Stimulated activated CD4-positive, alpha-beta T cell treated with anti-CD3 and anti-CD28 coated beads, Interleukin-1b, Interleukin-23, amount 100 ng/mL, for 1 hour (primary cell): ENCODE measurements at places on chromosomes 6 and 20.

DNA sequence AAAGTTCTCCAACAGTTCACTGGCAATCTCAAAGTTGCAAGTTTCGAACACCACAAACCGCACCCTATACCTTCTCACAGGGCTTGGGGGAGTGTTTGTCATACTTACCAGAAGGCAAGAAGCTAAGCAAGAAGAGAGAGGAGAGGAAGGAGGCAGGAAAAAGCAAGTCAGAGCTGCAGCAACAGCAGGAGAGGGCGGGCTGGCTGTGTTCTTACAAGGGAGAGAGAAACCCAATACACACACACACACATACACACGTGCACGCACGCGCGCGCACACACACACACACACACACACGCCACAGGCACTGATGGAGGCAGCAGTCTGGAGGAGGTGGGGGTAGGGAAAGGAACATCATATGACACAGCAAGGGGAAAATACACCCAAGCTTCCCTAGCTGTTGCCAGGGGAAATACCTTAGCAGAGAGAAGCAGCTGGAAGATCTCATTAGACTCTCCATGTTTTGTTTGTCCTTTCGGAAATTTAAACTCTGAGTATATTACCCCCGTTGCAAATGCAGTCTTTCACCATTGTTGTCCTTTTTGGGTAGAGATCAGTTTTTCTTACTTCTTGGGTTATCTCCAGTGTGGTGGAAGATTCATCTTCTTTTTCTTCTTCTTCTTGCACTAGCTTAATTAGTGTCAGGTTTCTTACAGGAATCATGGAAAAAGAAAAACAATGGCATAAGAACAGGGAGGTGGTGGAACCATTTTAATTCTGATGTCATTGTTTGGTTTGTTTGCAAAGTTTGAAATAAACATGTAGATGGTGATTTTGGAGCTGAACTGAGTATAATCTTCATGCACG, at the start of gene TXLNB:
TXLNB (minus strand) TSS at position 186 of the 807 bp plus-strand sequence. CDS start 3,099 bp downstream, outside the sequence.
- peak; percentile 67 for DNase-seq

- no peak for DNase-seq
These were observed 126.3 kb downstream of the CARMIL1 start for GRCh38 chr6:25405442-25405841.

GRCh38 chr6:89612121-89612520, 26.4 kb downstream of the LYRM2 start:
- DNase-seq, result no peak

GRCh38 chr6:122604676-122605075, 5.5 kb upstream of the PKIB start:
- DNase-seq, result no peak

DNA sequence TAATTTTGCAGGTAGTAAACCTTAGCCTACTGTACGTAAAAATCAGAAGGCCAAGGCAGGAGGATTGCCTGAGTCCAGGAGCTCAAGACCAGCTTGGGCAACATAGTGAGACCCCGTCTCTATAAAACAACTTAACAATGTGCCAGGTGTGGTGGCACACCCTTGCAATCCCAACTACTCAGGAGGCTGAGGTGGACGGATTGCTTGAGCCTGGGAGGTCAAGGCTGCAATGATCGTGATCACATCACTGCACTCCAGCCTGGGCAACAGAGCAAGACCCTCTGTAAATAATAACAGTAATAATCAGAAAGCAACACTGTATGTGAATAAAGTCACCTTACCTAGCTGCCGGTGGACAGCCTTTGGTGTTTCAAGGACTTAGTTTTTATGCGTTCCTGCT, 48.9 kb downstream of the MTHFD1L start:
- no peak for DNase-seq

GRCh38 chr6:135281227-135281626, 100.1 kb downstream of the MYB start:
- DNase-seq, result no peak

DNA sequence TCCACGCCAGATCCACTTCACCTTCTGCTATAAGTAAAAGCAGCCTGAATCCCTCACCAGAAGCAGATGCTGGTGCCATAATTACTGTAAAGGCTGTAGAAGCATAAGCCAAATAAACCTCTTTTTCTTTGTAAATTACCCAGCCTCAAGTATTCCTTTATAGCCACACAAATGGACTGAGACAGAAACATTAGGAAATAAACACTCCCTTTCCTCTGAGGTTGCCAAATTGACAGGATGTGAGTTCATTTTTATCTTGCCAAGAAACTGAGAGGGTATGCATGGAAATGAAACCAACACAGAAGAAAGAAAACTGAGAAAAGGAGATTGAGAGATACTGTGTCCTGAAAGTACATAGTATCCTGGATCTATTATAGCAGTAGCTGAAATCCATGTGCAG, 481.2 kb downstream of the HAO1 start:
- no peak for DNase-seq

GRCh38 chr6:10315034-10315433, 99.8 kb downstream of the TFAP2A start:
- no peak for DNase-seq

DNA sequence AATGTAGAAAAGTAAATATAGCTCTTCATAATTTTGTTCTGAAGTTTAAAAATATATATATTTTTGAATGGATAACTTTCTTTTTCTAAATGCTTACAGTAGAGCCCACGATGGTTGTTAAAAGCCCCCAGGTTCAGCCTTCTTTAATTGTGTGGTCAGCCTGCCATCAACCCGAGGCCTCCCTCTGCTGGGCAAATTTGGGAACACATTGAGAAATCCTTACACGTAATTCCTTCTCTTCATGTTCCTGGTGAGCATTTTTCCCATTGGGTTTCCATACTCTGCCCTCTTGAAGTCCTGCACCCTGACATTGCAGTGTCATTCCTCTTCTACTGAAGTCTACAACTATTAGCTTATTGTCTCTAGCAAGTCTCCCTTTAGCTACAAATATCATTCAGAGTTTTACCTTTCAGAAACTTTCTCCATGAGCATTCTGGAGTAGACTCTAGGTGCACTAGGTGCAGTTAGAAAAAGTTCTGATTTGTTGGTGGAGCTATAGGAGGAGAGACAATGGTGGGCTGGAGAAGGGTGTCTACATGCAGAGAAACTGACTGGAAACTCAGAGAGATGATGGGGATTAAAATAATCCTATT, 40.6 kb downstream of the TRIM38 start:
- DNase-seq, result peak; percentile 22

DNA sequence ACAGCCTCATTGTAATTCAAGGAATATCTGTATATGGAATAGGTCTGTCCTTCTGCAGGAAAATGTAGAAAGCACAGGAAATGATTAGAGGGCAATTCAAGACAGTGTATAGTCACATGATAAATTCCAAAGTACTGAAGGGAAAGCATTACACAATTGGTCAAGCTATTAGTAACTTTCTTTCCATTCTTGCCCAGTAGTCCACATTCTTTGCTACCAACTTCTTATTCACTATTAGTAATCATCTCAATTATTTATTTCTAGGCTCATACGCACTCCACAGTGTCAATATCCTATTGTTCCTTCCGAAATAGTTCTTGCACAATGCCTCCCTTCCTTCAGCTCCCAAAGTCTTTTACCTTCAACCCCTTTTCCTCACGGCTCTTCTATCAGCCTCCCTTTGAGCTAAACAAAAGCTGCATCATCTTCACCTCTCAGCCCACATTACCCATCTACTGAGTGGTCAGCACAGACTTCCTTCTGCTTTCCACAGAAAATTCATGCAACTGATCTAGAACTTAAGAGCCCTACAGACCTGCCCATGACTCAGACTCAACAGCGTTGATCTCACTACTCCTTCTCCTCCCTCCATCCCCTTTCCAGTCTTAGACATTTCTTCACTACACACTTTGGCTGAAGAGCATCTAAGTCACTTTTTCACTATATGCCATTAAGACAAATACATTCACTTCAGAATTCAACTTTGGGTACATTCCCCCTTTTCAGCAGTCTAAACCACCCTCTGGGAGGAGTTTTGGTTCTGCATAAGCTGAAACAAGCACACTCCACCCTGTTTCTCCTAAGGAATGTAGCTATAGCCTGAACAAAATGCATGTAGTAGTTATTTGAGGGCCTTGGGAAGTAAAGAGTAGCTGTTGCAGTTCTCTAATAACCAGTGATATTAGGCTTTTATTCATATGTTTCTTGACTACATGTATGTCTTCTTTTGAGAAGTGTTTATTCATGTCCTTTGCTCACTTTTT, 157.9 kb downstream of the KIF16B start:
- no peak for DNase-seq

- no peak for DNase-seq
These were observed 4.0 kb downstream of the CDKN1A start for GRCh38 chr6:36682328-36683144.

- DNase-seq, result no peak
These were observed 55.7 kb upstream of the PRND start for GRCh38 chr20:4666001-4666479.

- no peak for DNase-seq
These were observed 38.1 kb downstream of the GJA10 start for GRCh38 chr6:89932245-89932802.

DNA sequence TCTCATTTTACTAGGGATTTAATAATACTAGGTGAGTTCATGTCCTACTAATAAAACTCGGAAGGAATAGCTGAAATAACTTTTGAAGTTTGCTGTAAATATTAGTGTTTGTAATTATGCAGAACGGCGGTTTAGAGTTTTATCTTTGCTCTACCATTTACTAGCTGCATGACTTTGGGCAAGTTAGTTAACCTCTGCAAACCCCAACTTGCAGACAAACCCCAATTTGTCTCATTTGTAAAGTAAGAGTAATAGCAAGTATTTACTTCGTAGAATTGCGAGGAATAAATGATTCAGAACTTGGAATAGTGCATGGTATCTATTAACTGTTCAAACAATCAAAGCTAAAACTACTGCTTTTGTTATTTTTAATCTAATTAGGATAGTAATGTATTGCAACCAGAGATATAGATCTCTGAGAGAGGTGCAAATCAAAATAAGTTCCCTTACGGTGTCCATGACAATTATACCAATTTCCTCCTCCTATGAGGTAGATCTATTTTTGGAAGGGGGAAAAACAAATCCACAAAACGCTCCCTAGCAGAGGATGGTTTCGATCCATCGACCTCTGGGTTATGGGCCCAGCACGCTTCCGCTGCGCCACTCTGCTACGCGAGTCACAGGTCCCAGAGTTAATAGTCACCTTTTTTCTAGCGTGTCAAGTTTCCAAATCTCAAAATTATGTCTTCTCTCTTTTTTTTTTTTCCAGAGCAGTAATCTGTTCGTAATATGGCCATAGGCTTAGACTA, 35.1 kb upstream of the BTN3A2 start:
- DNase-seq, result no peak

DNA sequence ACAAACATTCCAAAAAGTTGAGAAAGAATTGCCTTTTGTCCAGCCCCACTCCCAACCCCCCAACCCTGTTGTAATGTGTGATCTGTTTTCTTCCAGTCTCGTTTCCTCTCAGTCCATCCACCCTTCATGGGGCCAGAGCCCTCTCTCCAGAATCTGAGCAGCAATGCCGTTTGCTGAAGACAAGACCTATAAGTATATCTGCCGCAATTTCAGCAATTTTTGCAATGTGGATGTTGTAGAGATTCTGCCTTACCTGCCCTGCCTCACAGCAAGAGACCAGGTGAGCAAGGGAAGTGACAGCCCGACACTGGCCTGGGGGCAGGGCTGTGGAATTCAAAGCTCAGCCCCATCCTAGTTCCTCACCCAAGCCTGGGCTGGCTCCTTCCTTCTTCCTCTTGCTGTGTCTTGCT, 7.8 kb downstream of the MAVS start:
- DNase-seq, result no peak

DNA sequence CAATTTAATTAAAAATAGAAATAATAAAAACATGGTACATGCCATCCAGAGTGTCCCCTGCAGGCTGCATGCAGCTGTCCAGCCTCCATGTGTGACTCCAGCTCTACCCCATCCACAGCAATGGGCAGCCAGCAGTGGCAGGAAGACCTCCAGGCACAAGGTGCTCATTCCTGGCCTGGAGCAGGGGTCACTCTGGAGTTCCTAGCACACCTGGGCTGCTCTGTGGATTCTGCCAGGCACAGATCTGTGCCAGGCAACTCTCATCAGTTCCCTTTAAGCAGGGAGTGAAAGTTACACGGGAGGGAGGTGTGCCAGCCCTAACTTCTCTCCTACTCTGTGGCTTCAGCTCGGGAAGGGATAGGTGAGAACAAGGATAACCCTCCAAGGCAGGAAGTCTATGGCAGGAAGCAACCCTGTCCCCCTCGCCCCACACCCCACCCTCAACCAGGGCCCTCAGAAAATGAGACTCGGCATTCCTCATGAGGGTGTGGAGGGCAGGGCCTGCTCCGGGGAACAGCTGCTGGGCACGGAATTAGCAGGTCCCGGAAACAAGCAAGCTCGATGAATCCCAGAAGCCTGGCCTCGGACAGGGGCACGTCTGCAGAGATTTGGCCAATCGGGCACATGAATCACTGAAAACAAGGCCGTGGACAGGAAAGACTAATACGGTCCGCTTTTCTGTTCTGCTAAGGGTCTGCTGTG, 10.0 kb downstream of the JPH2 start:
- no peak for DNase-seq

DNA sequence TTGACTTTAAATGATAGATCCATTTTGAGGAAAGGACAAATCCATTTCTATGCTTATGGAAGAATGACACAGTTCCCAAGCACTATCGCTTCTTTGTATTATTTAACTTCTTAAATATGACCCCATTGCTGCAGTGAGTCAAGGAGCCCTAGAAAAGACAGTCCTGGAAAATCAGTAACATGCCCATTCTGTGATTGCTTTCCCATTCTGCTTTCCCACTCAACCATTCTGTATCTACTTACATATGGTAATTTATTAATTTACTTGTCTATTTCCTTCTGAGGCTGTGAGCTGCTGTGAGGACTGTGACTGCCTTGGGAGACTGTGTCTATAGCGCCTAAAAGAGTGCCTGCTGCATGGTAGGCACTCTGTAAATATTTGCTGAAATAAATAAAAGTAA, 85.4 kb upstream of the TMEM30A start:
- DNase-seq, result no peak

DNA sequence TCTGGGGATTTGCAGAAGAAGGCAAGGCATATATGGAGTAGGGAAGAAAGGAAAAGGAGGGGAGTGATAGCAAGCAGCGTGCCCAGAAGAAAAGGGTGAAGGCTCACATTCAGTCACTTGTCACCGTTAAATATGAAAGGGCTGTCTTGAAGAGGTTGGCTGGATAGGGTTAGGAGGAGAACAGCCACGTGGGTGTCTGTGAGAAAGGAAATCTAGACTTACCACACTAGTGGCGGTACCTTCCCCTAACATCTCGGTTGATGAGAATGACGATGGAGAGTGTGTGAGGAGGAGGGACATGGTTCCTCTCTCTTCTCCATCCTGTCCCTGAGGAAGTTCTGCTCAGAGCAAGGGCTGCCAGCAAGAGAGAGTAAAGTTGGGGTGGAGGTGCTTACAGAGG, 74.3 kb upstream of the CCN6 start:
- DNase-seq, result no peak

GRCh38 chr20:57298457-57298856, 31.1 kb upstream of the SPO11 start:
- no peak for DNase-seq

GRCh38 chr6:68911811-68912210, 276.7 kb downstream of the ADGRB3 start:
- DNase-seq, result no peak

- no peak for DNase-seq
These were observed 7.0 kb upstream of the RALGAPA2 start for GRCh38 chr20:20719411-20719810.

- DNase-seq, result no peak
These were observed 197.2 kb upstream of the GGTLC1 start for GRCh38 chr20:24185791-24186190.
